ENCODE measurements at places on chromosomes 12 and 14.

DNA sequence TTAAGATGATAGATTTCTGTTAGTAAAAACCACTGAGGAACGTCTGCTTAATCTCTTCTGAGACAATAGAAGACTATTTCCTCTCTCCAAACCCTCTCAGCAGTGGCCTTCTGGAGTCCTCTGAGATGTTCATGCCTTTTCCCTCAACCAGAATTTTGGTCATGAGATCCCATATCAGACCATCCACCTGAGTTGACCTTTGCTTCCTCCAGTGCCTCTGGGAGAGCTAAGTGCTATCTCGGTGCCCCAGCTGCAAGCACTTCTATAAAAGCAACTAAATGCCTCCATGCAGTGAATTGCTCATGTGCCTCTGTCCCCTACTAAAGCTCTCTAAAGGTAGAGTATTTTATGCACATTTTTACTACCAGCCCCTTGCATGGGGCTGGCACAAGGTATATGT, 172.8 kb upstream of the BCL2L14 start:
- no peak for DNase-seq

DNA sequence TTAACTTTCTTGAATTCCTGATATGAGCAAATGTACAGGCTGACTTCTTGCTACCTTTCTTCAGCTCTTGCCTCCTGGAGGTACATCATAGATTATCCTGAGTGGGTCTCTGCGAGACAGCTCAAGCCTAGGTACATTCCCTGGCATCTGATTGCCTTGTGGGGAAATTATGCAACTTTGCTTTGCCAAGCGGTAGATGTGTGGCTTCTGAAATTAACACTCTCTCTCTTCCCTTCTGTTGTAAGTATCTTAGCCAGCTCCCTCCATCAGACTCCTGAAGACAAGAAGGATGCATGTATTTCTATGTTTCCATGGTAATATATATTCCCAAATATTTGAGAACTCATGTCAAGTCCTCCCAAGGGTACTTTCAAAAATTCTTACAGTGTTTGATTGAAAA, 16.2 kb upstream of the SLC16A7 start:
- DNase-seq, result no peak

DNA sequence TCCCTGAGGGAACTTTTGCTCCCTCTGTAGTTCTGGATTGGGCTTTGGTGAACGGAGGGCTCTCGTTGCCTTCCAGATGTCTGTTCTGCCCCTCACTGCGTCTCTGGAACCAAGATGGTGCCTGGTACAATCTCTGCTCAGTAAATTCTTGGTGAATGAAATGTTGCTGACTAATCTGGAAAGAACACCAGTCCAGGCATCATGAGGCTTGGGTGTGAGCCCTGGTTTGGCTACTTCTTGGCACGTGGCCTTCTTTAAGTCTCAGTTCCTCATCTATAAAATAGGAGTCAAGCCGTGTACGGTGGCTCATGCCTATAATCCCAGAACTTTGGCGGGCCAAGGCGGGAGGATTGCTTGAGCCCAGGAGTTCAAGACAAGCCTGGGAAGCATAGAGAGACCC, 4.3 kb downstream of the HHIPL1 start:
- DNase-seq, result no peak

DNA sequence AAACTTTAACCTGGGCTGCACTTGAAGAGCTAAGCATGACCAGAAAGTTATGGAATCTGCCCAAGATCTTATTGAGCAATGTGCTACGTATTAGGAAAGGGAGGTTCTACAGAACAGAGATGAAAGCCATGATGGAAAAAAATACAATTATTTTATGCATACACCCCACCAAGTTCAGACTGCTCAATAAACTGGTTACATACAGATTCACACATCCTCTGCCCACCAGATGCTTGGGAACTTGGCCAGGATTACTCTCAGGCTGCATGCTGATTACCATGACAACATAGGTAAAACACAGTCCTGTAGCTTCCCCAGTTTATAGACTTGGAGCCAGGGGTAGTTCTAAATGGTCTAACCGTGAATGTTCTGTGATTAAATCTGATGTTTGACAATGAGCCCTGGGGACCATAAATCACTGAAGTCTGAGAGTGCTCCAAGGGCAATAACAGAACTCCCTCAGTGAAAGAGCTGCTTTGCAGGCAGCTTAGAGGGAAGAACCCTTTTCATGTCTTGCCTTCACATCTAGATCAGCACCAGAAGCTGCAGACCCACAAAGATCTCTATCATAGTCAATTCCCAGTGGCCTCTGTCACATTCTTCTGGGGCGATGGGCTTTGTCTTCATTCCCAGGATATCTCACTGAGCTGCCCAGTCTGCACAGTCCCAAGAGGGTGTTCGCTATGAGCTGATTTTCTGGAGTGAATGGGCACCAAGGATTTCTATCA, 232.2 kb downstream of the EMP1 start:
- DNase-seq, result no peak

GRCh38 chr12:21828779-21829178, 54.3 kb upstream of the KCNJ8 start:
- no peak for DNase-seq

GRCh38 chr12:18462442-18462841, 201.1 kb downstream of the PIK3C2G start:
- no peak for DNase-seq

DNA sequence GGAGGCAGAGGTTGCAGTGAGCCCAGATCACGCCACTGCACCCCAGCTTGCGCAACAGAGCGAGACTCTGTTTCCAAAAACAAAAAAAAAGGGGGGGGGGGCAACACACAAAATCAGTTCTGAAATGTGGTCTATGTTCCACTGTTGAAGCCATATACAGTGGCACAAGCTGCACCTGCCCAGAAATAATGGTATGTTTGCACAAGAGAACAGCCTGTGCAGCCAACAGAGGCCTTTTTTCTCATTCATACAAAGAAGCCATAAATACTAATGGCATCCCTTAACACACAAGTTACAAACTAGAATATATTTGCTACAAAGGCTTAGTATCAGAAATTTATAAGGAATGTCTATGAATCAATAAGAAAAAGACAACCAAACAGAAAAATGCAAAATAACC, 37.1 kb downstream of the ITPR2 start:
- no peak for DNase-seq

DNA sequence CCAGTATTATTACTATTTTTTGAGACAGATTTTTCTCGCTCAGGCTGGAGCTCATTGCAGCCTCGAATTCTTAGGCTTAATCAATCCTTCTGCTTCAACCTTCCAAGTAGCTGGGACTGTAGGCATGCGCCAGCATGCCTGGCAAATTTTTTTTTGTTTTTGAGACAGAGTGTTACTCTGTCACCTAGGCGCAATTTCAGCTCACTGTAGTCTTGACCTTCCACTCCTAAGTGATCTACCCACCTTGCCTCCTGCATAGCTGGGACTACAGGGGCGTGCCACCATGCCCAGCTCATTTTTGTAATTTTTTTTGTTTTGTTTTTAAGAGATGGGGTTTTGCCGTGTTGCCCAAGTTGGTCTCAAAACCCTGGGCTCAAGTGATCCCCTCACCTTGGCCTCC, 15.2 kb downstream of the ERC1 start:
- DNase-seq, result no peak

DNA sequence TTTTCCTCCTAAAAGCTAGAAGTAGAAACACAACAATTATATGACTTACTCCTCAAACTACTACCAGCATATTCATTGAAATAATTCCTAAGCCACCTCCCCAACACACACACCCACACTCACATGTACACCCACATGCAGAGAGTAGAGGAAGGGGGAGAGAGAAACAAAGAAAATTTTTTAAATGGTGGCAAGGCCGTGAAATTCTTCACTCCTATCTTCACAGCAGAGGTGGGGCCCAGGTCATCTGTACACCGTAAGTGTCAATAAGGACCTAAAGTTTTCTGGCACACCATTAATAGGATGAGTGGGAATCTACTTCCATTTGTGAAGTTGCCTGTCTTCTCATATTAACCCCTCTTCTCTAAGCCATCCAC, 73.9 kb upstream of the EGLN3 start:
- no peak for DNase-seq

DNA sequence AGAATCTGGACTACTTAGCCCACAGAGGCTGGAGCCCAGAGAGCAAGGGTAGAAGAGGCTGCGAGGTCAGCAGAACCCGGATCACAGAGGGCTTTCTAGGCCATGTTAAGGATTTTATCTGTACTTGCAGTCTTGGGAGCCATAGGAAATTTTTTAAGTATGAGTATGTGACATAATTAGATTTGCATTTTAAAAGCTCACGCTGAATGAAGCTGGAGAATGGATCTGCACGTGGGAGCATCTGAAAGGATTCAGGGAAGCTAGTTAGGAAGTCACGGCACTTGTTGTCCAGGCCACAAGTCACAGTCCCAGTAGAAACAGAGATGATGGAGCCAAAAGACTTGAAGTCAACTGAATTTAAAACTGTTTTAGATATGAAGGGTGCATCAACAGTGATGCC, 14.1 kb downstream of the CORO1C start:
- DNase-seq, result no peak

- DNase-seq, result no peak
Measured at GRCh38 chr12:103884316-103884715, 43.3 kb upstream of the NT5DC3 start.

- no peak for DNase-seq
Measured at GRCh38 chr14:104751539-104752422, 1.2 kb upstream of the SIVA1 start.

DNA sequence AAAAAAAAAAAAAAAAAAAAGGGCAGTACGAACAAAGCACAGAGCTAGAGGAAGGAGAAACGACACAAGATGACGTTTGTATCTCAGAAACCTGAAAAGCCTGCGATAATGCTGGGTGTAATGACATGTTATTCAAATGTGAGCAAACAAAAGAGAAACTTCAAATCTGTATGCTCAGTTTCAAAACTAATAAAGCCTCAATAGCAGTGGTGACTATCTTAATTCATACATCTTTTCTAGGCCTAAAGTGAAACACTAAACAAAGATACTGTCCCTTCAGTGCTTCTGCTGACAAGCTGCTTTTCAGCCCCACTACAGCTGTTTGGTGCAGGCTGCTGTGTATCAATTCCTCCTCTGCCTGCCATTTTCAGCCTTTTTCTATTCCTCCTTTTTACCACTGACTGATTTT, 15.8 kb downstream of the ITPR2 start:
- no peak for DNase-seq
